ENCODE measurements at places on chromosomes 5 and 9.

DNA sequence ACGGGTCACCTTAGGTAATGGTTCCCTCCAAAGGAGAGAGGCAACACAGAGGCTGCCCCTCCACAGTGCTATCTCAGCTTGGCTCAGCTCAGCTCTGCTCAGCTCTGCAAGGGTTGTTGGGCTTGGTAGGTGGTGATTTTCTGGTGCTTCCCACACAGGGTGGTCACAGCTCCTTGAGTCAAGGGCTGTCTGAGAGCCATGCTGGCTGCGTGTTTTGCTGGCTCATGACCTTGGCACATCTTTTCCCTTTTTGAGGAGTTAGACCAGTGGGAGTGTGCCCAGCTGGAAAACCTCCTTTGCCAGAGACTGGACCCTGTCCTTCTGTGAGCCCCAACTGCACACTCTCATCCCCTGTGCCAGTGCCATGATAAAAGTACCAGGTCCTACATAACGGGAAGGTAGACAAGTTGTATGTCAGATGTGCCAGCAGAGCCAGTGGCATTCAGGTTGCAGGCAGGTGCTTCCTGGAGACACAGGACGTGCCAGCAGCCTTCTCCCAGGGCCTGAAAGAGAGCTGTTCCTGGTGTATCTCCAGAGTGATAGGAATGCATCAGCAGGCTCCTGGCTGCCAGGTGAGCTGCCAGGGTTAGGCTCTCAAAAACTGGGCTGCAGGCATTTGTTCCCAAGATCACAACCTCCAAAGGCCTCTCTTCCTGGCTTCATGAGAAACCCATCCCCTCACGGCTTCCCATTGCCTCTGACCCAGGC, 118.6 kb upstream of the CXCL14 start:
- DNase-seq = no peak

DNA sequence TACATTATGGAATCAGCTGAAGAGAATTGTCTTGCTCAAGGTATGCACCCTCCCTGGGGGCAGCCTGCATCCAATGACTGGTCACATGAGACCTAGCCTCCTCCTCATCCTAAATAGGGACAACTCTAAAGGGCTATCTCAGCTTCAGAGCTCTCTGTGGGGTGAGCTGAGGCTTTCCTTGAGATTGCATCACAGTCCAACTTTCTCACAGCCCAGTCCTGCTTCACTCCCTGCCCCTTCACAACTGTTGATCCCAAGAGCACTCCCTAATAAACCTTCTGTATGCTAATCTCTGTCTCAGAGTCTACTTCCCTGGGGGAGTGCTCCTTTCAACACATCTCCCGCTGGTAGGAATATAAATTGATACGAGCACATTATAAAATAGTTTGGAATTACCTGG, 44.1 kb upstream of the ERBIN start:
- DNase-seq = no peak

GRCh38 chr5:133245191-133246052, 193.6 kb downstream of the HSPA4 start:
- DNase-seq = no peak

DNA sequence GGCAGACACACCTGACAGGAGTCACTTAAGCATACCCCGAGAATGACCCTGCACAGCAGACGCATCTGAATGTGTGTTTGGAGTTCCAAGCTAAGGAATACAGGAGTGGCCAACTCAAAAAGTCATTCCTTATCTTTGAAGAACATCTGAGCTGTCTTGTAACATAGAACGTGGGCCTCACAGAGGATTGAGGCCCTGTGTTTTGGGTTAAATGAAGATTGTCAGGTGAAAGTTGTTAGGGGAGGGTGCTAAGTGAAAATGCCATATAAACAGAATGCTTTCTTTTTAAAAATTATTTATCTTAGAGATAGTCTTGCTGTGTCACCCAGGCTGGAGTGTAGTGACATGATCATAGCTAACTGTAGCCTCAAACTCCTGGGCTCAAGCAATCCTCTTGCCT, 100.9 kb downstream of the PIK3R1 start:
- no peak for DNase-seq

- no peak for DNase-seq
Measured at GRCh38 chr5:90301248-90301647, 108.3 kb downstream of the CETN3 start.

DNA sequence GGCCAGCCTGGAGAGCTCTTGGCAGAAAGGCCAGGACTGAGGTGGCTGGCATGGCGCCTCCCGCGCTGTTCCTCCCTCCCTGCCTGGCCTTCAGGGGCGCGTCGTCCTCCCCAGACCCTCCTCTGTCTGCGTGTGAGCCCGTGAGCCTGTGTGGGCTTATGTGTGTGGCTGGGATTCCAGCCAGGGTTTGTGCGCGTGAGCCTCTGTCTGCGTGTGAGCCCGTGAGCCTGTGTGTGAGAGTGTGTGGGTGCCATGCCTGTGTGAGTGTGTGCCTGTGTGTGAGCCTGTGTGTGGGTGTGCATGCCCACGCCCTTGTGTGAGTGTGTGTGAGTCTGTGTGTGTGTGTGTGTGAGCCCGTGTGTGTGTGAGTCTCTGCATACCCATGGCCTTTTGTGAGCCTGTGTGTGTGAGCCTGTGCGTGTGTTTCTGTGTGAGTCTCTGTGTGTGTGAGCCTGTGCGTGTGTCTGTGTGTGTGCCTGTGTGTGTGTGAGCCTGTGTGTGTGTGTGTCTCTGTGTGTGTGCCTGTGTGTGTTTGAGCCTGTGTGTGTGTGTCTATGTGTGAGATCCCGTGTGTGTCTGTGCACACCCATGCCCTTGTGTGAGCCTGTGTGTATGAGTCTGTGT, 13.0 kb downstream of the RXRA start:
- DNase-seq = no peak

DNA sequence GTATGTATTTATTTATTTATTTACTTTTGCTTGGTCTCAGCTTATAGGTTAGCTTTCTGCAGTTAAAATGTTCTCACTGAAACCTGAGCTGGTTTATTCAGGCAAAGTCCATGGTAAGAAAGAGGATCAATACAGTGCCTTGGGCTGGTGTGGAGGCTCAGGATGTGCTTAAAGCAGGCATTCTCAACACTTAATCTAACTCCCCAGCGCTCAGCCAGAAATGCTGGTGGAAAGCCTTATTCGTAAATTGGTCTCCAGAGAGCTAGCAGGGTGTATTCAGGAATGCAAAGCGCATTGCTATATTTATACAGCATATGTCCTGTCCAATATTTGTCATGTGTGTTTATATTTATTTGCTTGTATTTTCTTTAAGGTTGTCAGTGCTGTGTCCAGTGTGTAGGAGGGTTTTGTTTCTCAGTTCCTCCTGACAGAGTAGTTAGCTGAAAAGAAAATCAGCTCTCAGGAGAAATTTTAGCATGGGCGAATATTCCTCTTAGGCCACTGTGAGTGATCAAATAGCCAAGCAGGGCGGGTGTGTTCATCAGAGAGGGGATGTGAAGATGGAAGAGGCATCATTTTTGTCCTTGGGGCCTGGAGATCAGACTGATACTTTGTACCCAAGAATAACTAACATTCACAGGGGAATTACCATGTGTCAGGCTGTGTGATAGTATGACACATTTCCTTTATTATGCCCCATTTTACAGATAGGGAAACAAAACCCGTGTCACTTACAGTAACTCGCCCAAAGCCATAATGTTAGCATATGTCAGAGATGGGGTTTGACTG, 65.8 kb downstream of the DOCK2 start:
- no peak for DNase-seq

DNA sequence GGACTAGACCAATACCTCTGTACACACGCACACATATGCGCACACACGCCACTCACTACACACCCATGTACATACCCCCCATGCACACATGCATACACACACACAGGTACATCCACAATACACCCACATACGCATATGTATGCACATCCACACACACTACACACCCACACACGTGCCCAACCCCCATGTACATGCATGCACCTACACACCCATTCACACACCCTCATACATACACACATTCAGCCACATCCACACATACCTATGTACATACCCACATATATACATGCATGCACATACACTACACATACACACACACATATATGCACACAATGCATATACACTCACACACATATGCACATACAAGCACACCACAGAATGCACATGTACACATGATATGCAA, 107.1 kb downstream of the GADD45G start:
- no peak for DNase-seq

GRCh38 chr5:135204151-135204600, 170.1 kb upstream of the PITX1 start:
- no peak for DNase-seq

- DNase-seq = no peak
Measured at GRCh38 chr5:111932628-111933027, 175.6 kb upstream of the NREP start.

GRCh38 chr9:128108269-128109049, 19.1 kb downstream of the PTGES2 start:
- DNase-seq = no peak

GRCh38 chr5:132103332-132103951, 29.9 kb downstream of the CSF2 start:
- DNase-seq = peak; percentile 12
